ENCODE measurements at places on chromosomes 4 and X.

GRCh38 chr4:6755088-6755753, 27.3 kb upstream of the KIAA0232 start:
- DNase-seq: no peak

GRCh38 chr4:148078061-148078460, 346.2 kb downstream of the ARHGAP10 start:
- no peak for DNase-seq

GRCh38 chr4:140626661-140627376, 58.1 kb upstream of the UCP1 start:
- no peak for DNase-seq

DNA sequence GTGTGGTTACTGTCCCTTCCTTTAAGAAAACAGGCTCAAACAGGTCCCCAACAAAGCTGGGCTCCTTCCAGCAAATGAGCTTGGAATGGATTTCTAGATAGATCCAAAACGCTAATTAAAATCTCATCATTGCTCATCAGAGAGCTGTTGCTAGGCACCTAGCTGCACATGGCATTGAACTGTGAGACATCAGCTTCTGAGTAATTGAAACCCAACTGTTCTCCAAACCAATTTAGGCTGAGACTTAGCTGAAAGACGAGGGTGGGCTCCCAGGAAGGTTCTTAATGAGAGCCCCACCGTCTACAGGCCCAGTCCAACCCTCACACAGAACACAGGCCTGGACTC, 59.1 kb downstream of the FAM184B start:
- DNase-seq: no peak

GRCh38 chr4:58127680-58128079, 1017.5 kb upstream of the IGFBP7 start:
- no peak for DNase-seq

DNA sequence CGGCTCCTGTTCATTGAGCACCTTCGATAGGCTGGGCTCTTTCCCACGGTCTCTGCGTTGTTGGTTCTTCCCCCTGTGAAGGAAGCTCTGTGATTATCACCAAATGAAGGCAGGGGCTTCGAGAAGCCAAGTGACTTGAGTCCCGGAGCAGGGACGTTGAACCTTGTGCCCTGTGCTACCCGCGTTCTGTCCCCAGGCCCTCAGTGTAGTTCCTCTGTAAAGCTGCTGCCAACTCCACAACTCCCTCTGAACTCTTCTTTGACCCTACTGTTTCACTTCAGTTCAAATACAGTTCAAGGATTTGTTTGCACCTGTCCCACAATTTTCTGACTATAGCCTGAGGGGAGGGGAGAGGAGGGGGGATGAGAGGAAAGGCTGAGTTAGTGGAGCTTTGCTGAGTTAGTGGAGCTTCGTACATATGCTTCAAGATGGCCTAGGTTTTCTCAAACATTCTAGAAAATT, 635 bp upstream of the PHF8 start:
- no peak for DNase-seq
